ENCODE measurements at places on chromosomes 2 and 18. TPM values are rescaled to one million over a fixed set of nuclear protein-coding genes. Genes with fewer than 3 reads are reported as not detected.

GRCh38 chr18:32770054-32770665 lies 2.7 kb downstream of the KLHL14 start:
- DNase-seq, result no peak

Gene PRSS56
- polyA plus RNA-seq, result not detected

DNA sequence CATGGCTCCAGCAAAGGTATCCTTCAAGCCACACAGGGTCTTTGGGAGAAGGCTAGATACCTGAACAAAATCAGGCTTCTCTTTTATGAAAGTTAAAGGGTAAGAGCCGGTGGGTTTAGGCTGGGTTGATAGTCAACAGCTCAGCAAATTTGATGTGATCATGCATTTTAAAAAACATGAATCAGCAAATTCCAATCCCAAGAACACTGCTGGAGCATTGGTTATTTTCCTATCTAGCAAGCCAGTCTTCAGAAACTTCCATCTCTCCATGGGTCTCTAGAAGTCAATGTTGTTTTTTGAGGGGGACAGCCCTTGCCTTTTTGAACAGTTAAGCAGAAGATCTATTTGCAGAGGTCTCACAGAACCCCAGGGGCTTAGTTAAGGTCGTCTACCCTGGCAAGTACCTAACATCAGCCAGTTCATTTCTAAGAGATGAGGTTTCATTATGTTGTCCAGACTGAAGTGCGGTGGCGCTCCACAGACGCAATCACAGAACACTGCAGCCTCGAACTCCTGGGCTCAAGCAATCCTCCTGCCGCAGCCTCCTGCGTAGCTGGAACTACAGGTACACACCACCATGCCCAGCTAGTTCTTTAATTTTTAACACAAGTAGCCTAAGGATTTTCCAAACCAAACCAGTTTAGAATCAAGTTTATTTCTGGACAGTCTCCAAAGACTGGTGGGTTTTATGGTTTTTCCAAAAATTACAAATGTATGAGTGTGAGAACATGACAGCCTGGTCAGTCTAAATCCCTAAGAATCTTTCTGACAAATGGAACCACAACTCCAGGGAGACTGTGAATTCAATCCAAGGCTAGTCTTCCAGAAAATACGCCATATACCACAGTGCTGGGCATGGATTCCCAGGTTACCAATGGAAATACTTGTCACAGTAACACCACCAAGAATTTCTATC lies 4.1 kb upstream of the ZCCHC2 start:
- no peak for DNase-seq

GRCh38 chr18:3827236-3827845 lies 377.4 kb downstream of the TGIF1 start:
- no peak for DNase-seq

All from left kidney (tissue), 8 donors.